Glutamatergic neuron (in vitro differentiated cells): ENCODE measurements at places on chromosomes 16 and 17. TPM values are rescaled to one million over a fixed set of nuclear protein-coding genes. Genes with fewer than 3 reads are reported as not detected.

CACNG1 gene
- not detected for total RNA-seq

WNT9B gene
- total RNA-seq: not detected

KCNJ16 gene
- 0.27 TPM for total RNA-seq

CCL5 gene
- total RNA-seq: not detected

SSTR5 gene
- total RNA-seq: 1.3 TPM

CIBAR2 gene
- not detected for total RNA-seq

ABCA6 gene
- total RNA-seq: 1.6 TPM

MYH1 gene
- not detected for total RNA-seq

SYT17 gene
- 10.0 TPM for total RNA-seq

DNA sequence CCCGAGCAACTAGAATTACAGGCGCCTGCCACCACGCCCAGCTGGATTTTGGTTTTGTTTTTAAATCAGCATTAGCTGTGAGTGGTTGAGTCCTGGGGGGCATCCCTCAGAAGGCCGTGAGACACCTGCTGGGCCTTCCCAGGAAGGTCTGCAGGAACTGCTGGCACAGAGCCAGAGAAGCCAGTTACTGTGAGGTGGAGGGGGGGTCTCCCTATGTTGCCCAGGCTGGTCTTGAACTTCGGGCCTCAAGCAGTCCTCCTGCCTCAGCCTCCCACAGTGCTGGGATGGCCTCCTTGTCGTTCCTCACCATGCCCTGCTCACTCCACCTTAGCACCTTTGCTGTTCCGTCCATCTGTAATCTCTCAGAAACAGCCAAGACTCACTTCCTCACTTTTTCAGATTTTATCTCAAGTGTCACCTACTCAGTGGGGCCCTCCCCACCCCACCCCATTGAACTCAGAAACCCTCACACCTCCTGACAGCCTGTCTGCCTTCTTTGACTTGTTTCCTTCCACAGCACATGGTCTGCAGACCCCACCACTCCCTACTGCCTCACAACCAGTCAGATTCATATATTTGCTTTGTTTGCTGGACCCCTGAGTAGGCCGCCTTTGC lies 62.3 kb downstream of the WSB1 start:
- peaks cover 4% of the 10 kb centered on the region for H3K27me3 ChIP-seq
- peaks cover 3% of the 10 kb centered on the region for H3K4me1 ChIP-seq
- H3K4me3 ChIP-seq: no peak overlapping the region
- no peak overlapping the region for H3K27ac ChIP-seq
- no peak for DNase-seq
- peaks cover 6% of the 10 kb centered on the region for H3K36me3 ChIP-seq

GRCh38 chr17:14688134-14688533 lies 387.3 kb downstream of the HS3ST3B1 start:
- H3K27ac ChIP-seq: no peak overlapping the region
- no peak overlapping the region for H3K4me3 ChIP-seq
- peaks cover 4% of the 10 kb centered on the region for H3K36me3 ChIP-seq
- DNase-seq: no peak
- H3K27me3 ChIP-seq: no peaks in the 10 kb centered on the region

DNA sequence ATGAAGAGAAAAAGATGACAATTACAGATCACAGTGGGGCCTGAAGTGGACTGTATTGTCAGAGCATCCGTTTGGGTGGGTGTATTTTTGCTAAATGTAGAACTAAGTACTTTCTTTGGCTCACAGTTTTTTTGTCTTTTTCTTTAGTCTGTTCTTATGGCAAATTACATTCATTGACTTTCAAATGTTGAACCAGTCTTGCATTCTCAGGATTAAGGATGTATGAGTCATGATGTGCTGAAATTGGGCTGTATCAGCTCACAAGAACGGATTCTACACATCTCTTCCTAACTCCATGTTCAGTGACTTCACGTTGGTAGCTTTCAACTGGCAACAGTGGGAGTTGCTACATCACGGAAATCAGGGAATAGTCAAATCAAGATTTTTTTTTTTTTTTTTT lies 66.5 kb downstream of the TEX2 start:
- H3K4me1 ChIP-seq: no peaks in the 10 kb centered on the region
- H3K36me3 ChIP-seq: peaks cover 14% of the 10 kb centered on the region
- H3K27me3 ChIP-seq: no peaks in the 10 kb centered on the region
- H3K4me3 ChIP-seq: no peak overlapping the region
- no peak for DNase-seq

DNA sequence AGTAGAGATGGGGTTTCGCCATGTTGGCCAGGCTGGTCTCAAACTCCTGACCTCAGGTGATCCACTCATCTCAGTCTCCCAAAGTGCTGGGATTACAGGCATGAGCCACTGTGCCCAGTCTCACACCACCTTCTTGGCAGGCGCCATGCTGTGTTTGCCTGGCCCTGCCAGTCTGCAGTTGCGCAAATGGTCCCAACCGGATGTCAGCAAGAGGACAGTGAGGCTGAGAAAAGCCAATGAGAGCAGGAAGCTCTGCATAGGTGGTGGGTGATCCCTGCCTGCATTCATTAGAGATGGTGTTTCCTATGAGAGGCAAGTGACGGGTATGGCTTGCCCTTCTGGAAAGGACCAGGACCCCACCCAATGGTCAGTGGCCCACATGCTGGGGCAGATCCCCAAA lies 59.3 kb downstream of the PECAM1 start:
- H3K4me1 ChIP-seq: peaks cover 2% of the 10 kb centered on the region
- no peak overlapping the region for H3K27ac ChIP-seq
- H3K36me3 ChIP-seq: no peaks in the 10 kb centered on the region
- no peak overlapping the region for H3K4me3 ChIP-seq
- H3K27me3 ChIP-seq: peaks cover 2% of the 10 kb centered on the region
- no peak for DNase-seq

GRCh38 chr17:64369007-64369893 lies 21.4 kb downstream of the PECAM1 start:
- H3K27ac ChIP-seq: no peak overlapping the region
- DNase-seq: no peak
- peaks cover 4% of the 10 kb centered on the region for H3K36me3 ChIP-seq
- no peaks in the 10 kb centered on the region for H3K27me3 ChIP-seq

- no peak overlapping the region for H3K4me3 ChIP-seq
- H3K27ac ChIP-seq: no peak overlapping the region
- H3K27me3 ChIP-seq: no peaks in the 10 kb centered on the region
- H3K36me3 ChIP-seq: no peaks in the 10 kb centered on the region
- DNase-seq: no peak
These were observed 62.8 kb upstream of the GCSH start for GRCh38 chr16:81158964-81159363.

DNA sequence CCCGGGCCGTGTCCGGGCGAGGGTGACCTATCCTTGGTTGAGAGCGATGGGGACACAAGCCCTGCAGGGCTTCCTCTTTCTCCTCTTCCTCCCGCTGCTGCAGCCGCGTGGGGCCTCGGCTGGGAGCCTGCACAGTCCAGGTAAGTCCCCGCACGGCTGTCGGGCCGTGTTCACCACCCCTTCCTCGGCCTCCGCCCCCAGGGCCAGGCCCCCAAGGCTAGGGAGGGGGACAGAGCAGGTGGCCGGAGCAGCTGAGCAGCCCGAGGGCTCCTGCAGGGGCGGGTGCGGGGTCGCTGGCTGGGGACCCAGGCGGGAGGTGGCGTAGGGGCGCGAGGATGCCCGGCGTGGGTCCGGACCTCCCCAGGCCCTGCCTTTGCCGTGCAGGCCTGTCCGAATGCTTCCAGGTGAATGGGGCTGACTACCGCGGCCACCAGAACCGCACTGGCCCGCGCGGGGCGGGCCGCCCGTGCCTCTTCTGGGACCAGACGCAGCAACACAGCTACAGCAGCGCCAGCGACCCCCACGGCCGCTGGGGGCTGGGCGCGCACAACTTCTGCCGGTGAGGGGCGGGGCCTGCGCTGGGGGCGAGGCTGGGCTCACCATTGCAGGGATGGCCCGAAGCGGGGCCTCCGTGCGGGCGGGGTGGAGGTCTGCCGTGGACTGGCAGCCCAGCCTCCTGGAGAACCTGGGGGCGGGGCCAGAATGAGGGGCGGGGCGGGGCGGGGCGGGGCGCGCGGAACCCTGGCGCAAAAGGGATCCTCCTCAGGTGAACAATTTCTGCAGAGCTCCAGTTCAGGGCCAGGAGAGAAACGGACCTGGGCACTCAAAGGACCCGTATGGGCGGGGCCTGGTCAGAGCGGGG lies 631 bp downstream of the KREMEN2 start:
- peaks cover 13% of the 10 kb centered on the region for H3K27me3 ChIP-seq
- no peak overlapping the region for H3K27ac ChIP-seq
- peak; percentile 93 for DNase-seq
- no peaks in the 10 kb centered on the region for H3K36me3 ChIP-seq
- peaks cover 5% of the 10 kb centered on the region for H3K4me1 ChIP-seq

GRCh38 chr16:13419589-13419988 lies 500.4 kb upstream of the ERCC4 start:
- H3K27me3 ChIP-seq: no peaks in the 10 kb centered on the region
- no peak overlapping the region for H3K27ac ChIP-seq
- H3K36me3 ChIP-seq: no peaks in the 10 kb centered on the region
- H3K4me3 ChIP-seq: no peak overlapping the region
- H3K4me1 ChIP-seq: no peaks in the 10 kb centered on the region

GRCh38 chr16:1791256-1791942 lies 2.1 kb downstream of the IGFALS start:
- H3K27me3 ChIP-seq: no peaks in the 10 kb centered on the region
- H3K36me3 ChIP-seq: no peaks in the 10 kb centered on the region
- H3K4me3 ChIP-seq: no peak overlapping the region
- no peak overlapping the region for H3K27ac ChIP-seq
- H3K4me1 ChIP-seq: no peaks in the 10 kb centered on the region

DNA sequence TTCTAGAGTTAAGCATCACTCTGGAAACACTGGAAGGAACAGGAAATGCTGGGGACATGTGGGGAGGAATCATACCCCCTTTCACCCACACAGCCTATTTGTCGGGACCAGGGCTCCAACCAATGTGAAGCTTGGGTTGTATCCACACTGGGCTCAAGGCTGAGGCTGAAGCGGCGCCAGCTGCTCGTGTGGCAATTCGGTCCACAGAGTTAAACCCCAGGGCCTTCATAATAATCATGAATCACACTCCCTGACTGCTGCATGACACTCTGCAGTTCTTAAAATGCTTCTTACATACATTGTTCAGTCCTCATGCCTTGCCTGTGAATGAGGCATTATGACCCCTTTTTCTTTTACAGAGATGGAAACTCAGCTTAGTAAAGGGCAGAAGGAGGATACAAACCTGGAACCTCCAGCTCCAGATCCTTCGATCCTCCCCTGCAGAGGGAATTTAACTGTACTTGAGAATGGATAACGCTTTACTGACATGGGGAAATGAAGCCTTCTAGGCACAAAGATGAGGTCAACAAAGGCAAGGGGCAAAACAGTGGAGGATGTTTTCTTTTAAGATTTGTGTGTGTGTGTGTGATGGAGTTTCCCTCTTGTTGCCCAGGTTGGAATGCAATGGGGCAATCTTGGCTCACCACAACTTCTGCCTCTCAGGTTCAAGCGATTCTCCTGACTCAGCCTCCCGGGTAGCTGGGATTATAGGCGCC lies 72.7 kb downstream of the SOX9 start:
- H3K36me3 ChIP-seq: peaks cover 10% of the 10 kb centered on the region
- no peaks in the 10 kb centered on the region for H3K27me3 ChIP-seq
- H3K4me1 ChIP-seq: no peaks in the 10 kb centered on the region

- no peak for DNase-seq
- peak overlapping the region; percentile 90 for H3K4me3 ChIP-seq
- no peaks in the 10 kb centered on the region for H3K36me3 ChIP-seq
These were observed 1.6 kb downstream of the MAFG start for GRCh38 chr17:81925860-81926450.

GRCh38 chr17:49727380-49727779 lies 19.6 kb upstream of the SLC35B1 start:
- H3K27me3 ChIP-seq: peaks cover 11% of the 10 kb centered on the region
- H3K27ac ChIP-seq: no peak overlapping the region
- peaks cover 35% of the 10 kb centered on the region for H3K4me1 ChIP-seq
- DNase-seq: no peak

DNA sequence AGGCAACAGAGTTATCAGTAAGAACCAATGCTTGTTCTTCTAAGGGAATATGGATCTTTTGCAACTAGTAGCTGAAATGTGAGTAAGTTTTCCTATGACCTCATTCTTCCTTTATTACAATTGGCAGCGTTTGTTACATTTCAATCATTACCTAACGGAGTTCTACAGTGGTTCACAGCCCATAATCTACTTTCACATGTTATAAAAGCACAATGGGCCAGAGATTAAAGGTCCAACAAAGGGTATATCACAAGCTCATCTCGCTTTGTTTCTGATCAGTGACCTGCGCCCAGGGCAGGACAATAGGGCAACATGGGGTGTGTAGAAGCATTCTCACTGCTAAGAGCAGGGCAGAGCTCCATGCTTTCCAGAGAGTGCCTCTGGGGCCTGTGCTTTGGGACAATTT lies 279.9 kb upstream of the DYNLRB2 start:
- H3K27me3 ChIP-seq: peaks cover 2% of the 10 kb centered on the region
- no peak for DNase-seq
- no peaks in the 10 kb centered on the region for H3K4me1 ChIP-seq
- H3K4me3 ChIP-seq: no peak overlapping the region
- no peak overlapping the region for H3K27ac ChIP-seq
- no peaks in the 10 kb centered on the region for H3K36me3 ChIP-seq

DNA sequence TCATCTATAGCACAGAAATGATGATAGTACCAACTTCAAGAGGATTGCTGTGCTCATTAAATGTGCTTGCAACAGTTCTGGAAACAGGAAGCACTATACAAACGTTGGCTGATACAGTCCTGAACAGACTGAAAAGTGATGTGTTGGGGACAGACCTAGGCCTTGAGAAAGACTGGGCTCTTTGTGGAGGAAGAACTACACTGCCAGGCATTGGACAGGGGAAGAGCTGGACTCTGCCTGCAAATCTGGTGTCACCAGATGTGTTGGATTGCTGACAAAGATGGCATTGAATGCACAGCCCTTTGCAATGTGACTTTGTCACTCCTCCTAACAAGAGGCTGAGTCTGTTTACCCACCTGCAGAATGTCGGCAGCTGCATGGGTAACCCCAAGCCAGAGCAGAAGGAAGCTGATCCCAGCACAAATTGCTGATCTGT lies 12.4 kb upstream of the ST6GALNAC2 start:
- no peak overlapping the region for H3K4me3 ChIP-seq
- H3K4me1 ChIP-seq: peaks cover 18% of the 10 kb centered on the region
- H3K27ac ChIP-seq: no peak overlapping the region
- peaks cover 17% of the 10 kb centered on the region for H3K27me3 ChIP-seq

- H3K4me3 ChIP-seq: no peak overlapping the region
- DNase-seq: no peak
- H3K27ac ChIP-seq: no peak overlapping the region
- peaks cover 13% of the 10 kb centered on the region for H3K27me3 ChIP-seq
- peaks cover 7% of the 10 kb centered on the region for H3K4me1 ChIP-seq
These were observed 100.2 kb downstream of the WSCD1 start for GRCh38 chr17:6170349-6170748.

GRCh38 chr16:83965444-83966152 lies 2.4 kb upstream of the NECAB2 start:
- no peak overlapping the region for H3K27ac ChIP-seq
- H3K36me3 ChIP-seq: no peaks in the 10 kb centered on the region
- peaks cover 11% of the 10 kb centered on the region for H3K27me3 ChIP-seq
- H3K4me1 ChIP-seq: peaks cover 2% of the 10 kb centered on the region
- no peak overlapping the region for H3K4me3 ChIP-seq
- DNase-seq: no peak

- peaks cover 4% of the 10 kb centered on the region for H3K4me1 ChIP-seq
- peaks cover 16% of the 10 kb centered on the region for H3K36me3 ChIP-seq
- H3K27me3 ChIP-seq: peaks cover 6% of the 10 kb centered on the region
These were observed 35.1 kb downstream of the MARF1 start for GRCh38 chr16:15607700-15608396.
